Activated gamma-delta T cell treated with anti-CD3 and anti-CD28 coated beads, Interleukin-2, amount 50 U/mL, for 16 hours (primary cell): ENCODE measurements at places on chromosomes 2 and 18.

DNA sequence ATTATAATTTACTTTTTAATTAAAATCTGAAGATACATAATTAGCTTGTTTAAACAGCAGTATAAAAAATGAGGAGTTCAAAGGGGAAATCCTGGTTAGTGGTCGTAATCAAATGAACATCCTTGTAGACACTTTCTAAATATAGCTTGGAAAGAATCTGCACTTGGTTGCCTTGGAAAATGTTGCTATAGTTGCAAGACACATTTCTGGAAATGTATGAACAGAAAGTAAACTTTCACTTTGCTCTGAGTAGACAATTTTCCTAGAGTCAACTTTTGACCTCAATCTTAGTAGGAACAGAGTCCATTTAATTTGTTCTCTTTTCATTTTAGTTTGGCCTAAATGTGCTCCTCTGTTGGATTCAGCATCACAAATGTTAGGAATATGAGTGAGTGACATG, 38.3 kb downstream of the GCA start:
- DNase-seq: no peak

- DNase-seq: no peak
These were observed 70.1 kb downstream of the KIDINS220 start for GRCh38 chr2:8767324-8767723.

- DNase-seq: no peak
These were observed 79.4 kb upstream of the MAP4K3 start for GRCh38 chr2:39516347-39517101.

- no peak for DNase-seq
These were observed 1.5 kb downstream of the ERBB4 start for GRCh38 chr2:212536817-212537725.

DNA sequence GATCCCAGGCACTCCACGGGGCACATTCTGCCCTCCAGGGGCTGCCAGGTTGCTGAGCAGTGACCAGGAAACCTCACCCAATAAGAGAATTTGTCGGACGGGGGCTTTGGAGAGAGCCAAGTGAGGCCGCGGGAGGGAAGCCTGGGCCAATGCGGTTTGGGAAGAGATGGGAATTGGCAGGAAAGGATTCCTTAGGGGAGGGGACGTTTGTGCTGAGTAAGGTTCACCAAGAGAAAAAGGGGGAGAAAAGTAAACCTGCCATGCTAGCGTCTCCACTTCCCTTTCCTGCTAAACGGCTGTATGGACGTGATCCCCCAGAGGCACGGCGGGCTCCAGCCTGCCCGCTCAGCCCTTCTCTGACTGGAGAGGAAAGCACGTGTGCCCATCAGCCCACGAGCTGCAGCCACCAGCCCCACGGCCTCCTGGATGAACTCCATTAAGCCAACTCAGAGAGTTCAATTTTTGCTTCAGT, 194.4 kb upstream of the ID2 start:
- no peak for DNase-seq

- no peak for DNase-seq
These were observed 110.3 kb downstream of the FAM210A start for GRCh38 chr18:13616041-13616440.

GRCh38 chr18:56565551-56566345, 72.6 kb downstream of the TXNL1 start:
- no peak for DNase-seq

- DNase-seq: no peak
These were observed 484.8 kb upstream of the ID2 start for GRCh38 chr2:8197101-8197500.

DNA sequence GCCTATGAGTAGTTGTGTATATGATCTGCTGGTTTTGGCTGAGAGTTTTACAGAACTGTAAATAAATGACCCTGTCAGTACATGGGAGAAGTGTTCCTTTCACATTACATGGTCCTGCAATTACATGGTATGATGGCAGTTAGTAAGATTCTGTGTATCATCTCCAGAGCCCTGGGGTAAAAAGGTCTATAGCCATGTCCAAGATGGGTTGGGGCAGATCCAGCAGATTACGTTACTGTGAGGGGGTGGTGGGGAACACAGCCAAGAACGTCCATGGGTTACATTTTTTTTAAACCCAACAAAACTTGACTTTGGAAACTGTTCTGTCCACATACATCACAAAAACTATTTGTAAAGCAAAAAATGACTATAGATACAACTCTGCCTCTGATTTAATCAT, 64.2 kb upstream of the LMAN1 start:
- DNase-seq: no peak

DNA sequence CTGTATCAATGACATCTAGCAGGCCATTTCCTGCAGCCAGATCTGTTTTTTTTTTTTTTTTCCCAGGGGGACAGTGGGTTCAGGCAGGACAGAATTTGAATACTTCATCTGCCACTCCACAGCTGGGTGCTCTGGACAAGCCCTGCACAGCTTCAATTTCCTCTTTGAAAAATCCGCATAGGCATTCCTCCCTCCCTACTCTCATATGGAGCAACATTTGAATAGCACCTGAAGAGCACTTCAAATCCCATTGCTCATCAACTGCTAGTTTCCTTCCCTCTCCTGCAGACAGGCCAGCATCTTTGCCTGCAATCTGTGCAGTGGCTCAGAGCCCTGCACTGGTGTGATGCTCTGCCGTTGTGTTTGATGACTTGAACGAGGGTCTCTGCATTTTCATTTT, 326.3 kb downstream of the TSN start:
- no peak for DNase-seq

- DNase-seq: no peak
These were observed 19.2 kb downstream of the DAW1 start for GRCh38 chr2:227890495-227891079.

- no peak for DNase-seq
These were observed 253.2 kb downstream of the TFCP2L1 start for GRCh38 chr2:121031568-121032340.
